ENCODE measurements at places on chromosomes 12 and 14.
A peak's percentile ranks its signal among the peaks of the same experiment; 100 is the strongest.

DNA sequence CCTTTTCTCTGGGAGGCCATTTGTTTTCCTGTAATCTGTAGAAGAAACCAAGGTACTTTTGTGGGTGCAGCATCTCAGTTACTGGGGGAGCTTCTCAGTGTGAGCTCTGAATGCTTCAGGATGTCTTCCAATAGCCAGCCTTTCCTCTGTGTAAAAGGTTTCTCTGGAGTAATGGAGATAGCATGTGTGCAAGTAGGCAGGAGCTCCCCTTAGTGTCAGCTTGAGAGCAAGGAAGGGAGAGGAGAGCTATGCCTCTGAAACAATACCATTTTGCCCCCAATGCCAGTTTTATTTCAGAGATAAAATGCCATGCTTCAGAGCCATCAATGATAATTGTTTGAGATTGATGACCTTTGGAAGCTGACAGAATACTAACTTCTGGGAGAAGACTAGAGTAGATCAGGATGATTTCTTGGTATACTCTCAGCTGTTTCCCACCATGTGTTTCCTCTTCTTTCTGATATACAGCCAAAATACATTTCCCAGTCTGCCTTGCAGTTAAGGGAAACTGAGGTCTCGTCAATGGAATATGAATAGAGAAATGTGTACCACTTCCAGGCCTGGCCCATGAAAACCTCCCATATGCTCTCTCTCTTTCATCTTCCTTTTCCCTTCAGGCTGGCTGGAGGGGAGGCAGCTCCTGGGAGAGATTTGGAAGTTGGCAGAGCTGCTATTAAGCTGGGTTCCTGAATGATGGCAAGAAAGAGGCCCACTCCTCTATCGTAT is 125.7 kb downstream of the CRADD start:
- no peak for DNase-seq

- no peak for DNase-seq
Observed at GRCh38 chr12:13307143-13307816, 110.8 kb downstream of the EMP1 start.

DNA sequence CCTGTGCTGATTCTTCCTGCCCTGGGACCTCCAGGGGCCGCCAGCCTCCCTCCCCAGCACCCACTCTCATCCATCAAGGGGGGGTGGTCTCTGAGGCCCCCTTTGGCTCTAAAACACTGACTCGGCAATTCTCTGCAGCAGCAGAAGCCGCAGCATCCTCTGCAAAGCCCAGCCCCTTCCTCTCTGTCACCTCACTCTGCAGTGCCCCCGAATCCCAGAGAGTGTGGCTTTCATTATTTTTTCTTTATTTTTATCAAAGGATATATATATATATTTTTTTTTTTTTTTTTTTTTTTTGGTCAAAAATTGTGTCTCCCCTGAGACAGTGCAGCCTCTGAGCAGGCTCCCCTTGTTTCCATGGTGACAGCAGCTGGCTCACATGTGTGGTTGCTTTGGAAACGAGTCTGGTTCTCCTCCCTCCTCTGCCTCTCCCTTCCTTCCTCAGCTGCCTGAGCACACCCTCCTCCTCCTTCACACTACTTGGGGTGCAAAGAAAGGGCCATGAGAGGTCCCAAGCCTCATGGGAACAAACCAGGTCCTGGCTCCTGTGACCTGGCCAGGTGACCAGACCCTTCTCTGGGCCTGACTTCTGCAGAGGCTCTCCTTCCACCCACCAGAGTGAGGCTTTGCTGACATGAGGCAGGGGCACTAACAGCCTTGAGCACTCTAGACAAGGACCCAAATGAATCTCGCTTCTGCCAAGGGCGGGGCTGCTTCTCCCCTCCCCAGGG is 100.5 kb downstream of the LRRC74A start:
- DNase-seq: peak; percentile 61

- DNase-seq: no peak
Observed at GRCh38 chr14:72155379-72155993, 223.3 kb downstream of the RGS6 start.

- no peak for DNase-seq
Observed at GRCh38 chr14:24334431-24335291, at the start of gene ADCY4. Gene ADCY4 (minus strand): TSS chr14:24335071. CDS start chr14:24334652, 419 bp downstream.

DNA sequence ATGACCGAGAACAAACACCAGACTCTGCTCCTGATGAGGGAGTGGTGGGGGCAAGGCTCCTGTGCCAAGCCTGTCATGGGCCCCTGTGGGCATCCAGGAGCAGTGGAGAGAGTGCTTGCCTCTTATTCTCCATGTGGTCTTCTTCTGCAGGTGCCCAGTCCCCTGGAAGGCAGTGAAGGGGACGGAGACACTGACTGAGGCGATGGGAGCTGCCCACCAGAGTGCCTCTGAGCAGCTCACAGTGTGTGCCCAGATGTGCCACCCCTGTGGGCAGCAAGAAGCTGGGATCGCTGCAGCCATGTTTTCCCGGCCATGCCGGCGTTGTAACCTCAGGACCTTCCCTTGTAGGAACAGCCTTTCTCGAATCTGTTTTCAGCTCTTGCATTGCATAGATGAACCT is 6.4 kb upstream of the EP400 start:
- no peak for DNase-seq

- DNase-seq: no peak
Observed at GRCh38 chr12:49796155-49796554, 32.1 kb downstream of the NCKAP5L start.

GRCh38 chr14:93880021-93880820 is 46.9 kb upstream of the FAM181A start:
- DNase-seq: peak; percentile 17

- DNase-seq: no peak
Observed at GRCh38 chr14:71287567-71287966, 380.3 kb downstream of the PCNX1 start.

- no peak for DNase-seq
Observed at GRCh38 chr12:132881818-132882217, 5.6 kb downstream of the CHFR start.

- no peak for DNase-seq
Observed at GRCh38 chr12:2173971-2174370, 121.2 kb downstream of the CACNA1C start.

- no peak for DNase-seq
Observed at GRCh38 chr14:105464501-105464900, 10.1 kb upstream of the CRIP2 start.

GRCh38 chr12:120468821-120469449 is 613 bp downstream of the SRSF9 start:
- DNase-seq: no peak

- no peak for DNase-seq
Observed at GRCh38 chr12:93737457-93738198, 60.5 kb downstream of the CRADD start.

DNA sequence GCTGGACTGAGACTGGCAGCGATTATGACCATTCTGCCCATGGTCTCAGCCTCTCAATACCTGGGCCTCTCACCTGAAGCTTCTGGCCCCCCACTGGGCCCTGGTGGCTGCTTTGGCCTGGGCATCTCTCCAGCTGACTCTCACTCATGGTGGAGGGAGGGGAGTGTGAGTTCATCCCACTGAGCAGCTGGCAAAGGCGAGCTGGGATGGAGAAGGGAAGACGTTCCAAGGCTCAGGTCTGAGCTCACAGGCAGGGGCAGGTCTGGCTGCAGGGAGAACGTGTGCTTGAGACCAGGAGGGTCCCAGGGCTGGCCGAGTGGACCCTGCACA is 103.5 kb downstream of the TMEM121 start:
- no peak for DNase-seq

DNA sequence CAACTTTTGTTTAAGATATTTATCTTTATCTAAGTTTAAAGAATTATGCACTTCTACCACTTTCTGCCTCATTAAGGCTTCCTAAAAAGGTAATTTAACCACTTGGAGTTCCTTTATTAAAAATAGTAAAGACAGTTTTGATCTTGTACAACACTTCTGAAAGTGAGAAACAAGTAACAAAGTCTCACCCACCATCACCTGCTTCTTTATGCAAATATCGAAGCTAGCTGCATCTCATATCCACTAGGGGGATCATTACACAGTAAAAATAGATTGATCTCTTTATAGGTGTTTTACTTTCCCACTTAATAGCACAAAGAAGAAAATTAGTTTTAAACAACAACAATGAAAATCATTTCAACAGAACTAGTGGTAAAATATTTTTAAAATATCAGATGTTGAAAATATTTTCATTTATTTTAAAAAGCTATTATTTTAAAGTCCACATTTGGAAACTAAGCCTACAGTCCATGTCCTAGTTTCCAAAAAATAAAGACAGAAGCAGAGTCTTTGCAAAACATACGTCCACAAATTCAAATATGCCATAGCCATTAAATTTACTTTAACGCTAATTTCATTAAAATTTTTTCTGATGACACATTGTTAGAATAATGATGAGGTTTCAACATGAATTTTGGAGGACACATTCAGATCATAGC is 160.0 kb upstream of the SOX5 start:
- DNase-seq: peak; percentile 47

- DNase-seq: peak; percentile 33
Observed at GRCh38 chr12:113683574-113683973, 211.9 kb upstream of the LHX5 start.

All from NCI-H1694 treated with DMSO at 0.1 percent for 48 hours (cell line).